ENCODE measurements at places on chromosomes 11 and 22.

DNA sequence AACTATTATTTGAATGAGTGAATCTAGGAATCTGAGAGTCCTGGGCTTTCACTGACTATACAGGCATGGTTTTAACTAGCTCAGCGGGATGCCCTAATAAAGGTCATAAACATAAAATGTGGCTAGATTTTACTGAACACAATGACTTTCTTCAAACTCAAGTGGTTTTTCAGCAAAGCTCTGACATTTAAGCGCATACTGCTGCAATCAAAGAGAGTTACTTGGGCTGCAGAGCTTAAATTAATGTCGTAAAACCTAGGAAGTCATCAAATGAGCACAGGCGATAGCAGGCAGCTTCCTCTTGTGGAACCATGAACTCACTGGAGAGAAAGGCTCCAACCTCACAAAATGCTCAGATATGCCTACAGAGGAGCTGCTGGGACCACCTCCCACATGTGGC, 6.7 kb downstream of the CSNK2A3 start:
- no peak for DNase-seq

DNA sequence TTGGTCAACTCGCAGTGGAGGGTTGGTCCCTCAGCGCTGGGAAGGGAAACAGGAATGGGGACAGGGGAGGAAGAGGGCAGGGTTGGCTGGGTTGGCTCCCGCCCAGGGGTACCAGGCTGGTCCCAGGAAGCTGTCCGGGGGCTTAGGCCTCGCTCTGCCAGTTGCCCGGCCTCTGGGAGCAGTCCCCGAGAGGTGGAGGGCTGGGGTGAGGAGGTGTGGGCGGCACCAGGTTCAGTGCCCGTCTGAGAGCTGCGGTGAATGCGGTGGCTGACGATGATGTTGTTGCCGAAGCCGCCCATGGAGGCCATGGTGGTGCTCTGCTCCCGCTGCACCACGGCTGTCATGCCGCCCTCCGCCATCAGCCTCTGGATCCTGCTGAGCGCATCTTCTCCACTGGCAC, 6.0 kb upstream of the CHRM4 start:
- no peak for DNase-seq

DNA sequence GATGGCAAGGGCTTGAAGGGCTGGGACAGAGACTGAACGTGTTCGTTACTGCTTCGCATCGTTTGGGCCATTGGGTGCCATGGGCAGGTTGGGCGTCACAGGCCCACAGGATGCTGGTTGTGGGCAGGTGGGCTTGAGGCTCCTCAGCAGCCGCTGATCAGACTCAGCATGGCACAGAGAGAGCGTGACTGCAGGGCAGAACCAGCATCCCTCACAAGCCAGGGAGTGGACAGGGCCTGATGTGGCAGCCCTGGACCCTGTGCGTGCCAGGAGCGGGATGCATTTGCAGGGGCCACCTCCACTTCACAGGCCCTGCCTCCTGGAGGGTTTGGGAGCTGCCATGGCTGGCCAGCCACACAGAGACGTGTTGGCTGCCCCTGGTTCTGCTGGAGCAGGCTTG, 1228.3 kb downstream of the BRD1 start:
- no peak for DNase-seq

GRCh38 chr11:44446996-44447771, 118.3 kb upstream of the CD82 start:
- no peak for DNase-seq

DNA sequence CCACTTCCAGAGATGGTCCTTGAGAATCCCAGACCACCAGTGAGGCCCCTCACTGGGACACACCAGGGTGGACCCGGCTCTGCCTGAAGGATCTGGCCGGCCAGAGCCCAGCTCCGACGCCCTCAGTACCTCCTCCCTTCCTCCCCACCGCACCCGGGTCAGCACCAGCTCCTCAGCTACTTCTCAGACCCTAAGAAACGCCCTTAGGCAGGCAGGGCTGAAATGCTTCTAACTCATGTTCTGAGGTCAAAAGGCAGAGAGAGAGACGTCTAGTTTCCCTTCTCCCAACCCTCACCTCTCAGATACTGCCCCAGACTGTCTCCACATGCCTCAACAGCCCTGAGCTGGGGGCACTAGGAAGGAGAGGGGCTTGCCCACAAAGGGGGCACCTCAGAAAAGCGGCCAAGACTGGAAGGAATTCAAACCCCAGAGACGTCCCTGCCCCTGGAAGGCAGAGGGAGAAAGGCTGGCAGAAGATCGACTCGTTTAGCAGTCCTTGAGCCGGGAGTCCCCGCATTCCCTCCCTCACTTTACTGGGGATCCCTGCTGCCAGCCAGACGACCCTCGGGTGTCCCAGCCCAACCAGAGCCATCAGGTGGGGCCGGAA, 539 bp downstream of the USH1C start:
- no peak for DNase-seq

GRCh38 chr11:110525883-110526282, 96.1 kb downstream of the FDX1 start:
- no peak for DNase-seq

GRCh38 chr11:95501761-95502266, 270.8 kb upstream of the SESN3 start:
- DNase-seq = no peak

GRCh38 chr11:39542460-39542859, 1917.0 kb downstream of the LRRC4C start:
- DNase-seq = no peak

GRCh38 chr11:115761348-115761747, 257.1 kb upstream of the CADM1 start:
- no peak for DNase-seq

DNA sequence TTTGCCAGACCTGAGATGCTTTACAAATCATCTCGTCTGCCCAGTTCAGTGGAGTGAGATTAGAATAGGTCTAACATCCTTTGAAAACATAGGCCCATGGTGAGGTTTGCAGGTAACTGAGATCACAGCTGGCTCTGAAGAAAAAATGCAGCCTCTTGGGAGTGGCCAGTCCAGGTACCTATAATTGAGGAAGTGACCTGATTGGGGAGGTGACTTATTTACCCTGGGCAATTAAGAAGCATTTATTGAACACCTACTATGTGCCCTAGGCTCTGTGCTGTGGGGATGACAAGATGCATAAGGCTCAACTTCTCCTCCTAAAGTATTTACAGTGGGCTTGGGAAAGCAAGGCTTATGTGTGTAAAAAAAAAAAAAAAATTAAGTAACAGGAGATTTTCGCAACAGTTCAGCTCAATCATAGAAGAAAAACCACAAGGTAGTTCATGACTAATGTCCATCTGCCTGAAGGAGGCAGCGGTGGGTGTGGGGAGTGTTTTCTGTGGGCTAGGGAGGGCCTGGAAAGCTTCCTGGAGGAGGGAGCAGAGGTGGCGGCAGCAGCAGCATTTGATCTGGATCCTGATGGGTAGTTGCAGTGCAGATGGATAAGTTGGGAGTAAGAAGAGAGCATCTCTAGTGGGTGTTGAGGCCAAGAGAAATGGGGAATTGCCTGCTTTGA, 16.1 kb downstream of the MICAL2 start:
- DNase-seq = no peak

DNA sequence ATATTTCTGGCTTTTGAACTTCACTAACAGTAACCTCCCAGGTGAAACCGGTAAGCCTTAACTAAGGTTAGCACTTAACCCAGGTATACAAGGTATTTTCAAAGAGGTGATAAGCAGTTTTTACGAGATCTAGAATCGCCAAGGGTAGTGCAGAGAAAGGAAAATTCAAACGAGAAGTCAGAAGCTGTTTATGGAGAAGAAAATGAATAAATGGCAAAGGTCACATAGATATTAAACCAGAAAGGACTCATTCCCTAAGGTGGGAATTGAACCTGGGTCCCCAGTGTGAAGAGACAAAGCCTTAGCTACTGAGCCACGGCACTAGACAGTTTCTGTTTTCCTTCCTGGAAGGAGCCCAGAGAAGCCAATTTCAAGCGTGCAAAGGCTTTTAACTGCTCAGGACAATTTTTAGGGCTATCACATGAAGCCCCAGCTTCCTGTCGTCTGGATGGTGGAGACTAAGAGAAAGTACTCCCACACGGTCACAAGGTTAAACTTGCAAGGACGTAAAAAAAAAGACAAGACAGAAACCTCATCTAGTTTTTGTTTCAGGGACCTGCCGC, 5.7 kb upstream of the C1QTNF6 start:
- DNase-seq = no peak

DNA sequence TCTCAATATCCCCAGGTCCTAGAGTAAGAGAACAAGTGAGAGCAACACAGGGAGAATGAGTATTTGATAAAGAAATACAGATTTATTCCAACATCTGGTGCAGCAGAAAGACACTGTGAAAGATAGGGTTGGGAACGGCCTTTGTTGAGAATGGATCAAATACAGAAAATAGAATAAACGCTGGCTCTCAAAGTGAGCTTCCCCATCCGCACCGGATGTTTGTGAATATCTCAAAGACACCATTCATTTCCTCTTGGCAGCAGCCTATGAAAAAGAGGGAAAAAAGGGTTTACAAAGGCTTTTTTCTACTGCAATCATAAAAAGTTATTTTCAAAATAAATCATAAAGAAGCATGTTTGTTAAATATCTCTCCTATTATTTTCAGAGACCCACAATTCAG, 279.3 kb downstream of the CASP12 start:
- no peak for DNase-seq

GRCh38 chr11:78220218-78221157, 31.8 kb downstream of the USP35 start:
- DNase-seq = no peak

GRCh38 chr22:50398831-50399648, 55.9 kb downstream of the PPP6R2 start:
- no peak for DNase-seq

DNA sequence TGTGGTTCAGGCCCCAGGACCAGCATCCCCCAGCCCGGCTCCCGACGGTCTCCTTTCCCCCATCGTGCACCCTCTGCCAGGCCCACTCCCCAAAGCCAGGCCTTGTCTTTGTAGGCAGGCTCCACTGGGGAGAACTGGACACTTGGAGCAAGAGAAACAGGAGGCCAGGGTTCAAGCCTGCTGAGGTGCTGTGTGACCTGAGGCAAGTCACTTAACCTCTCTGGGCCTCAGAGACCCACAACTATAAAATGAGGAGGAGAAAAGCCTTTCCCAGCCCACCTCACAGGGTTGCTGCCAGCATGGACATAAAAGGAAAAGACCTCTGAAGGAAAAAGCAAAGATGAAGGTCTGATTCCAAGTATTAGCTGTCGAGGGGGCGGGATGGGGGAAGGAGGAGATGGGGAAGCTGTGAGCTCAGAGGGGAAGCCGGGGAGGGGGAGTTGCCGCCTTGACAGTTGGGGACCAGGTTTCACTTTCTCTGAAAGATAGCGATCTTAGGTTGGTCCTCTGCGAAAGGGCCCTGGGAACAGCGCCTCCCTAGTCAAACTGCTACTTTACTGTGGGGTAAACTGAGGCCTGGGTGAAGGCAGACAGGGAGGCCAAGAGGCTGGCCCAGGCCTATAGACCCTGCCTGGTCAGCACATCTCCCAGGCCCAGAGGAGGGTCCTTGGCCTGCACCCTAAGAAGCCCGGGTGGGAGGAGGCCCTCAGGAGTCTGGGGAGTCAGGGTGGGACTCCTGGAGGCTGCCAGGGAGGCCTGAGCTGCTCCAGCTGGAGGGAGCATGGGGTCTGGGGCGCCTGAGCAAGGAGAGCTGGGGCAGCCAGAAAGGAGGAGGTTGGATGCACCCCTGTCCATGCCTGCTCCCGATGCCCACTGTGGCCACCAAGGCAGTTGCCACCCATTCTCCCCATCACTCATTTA, 991 bp upstream of the OSM start:
- DNase-seq = peak; percentile 32

DNA sequence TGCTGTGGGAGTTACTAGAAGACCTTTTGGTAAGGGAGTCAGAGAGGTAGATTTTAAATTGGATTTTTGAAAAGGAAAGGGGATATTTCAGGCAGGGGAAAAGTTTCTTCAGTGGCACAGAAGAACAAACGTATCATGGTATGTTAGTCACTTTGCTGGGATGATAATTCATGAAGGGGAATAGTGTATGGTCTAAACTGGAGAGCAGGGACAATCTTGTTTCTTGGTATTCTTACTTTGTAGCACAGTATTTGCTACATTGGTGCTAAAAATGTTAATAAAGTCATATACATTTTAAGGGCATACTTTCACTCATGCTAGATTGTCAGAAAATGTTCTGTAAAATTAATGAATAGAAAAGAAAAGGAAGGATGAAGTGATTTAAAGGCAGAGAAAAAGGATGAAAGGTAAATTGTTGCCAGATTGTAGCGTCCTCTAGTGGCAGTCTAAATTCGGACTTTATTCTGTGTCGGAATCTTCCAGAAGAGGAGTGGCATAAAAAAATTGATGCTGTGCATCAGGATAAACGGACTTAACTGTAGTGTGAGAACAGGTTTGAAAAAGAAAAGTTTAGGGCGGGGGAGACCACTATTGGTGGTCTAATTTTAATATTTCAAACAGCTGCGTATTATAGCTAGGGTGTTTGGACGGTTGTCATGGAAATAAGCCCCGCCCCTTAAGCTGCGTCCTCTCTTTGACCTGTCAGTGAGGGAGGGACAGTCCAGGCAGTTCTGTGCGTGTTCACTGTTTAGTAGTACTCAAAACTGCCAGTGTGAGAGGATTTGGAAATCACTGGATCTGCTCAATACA, at the start of gene BCO2:
Gene BCO2, plus strand, starts transcription at position 724 of the 810 bp plus-strand sequence. CDS start 90 bp downstream, outside the sequence.
- DNase-seq = no peak

DNA sequence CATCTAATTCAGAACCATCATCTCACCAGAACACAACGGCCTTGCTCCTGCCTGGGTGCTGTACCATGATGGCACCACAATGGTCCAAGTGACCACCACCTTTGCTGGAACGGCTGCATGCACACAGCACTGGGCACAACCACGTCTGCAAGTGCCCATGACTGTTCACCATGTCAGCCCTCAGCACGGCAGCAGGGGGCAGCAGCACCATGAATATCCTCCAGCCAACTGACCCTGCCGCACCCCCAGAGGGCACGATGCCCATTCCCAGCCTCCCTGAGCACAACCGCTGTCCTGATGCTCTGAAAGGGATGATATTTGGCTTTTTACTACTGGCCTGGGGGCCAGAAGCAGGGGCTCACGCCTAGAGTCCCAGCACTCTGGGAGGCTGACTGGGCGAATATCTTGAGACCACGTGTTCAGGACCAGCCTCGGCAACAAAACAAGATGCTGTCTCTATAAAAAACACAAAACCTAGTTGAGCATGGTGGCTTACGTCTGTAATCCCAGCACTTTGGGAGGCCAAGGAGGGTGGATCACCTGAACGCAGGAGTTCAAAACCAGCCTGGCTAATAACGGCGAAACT, 25.7 kb downstream of the DRD4 start:
- no peak for DNase-seq

DNA sequence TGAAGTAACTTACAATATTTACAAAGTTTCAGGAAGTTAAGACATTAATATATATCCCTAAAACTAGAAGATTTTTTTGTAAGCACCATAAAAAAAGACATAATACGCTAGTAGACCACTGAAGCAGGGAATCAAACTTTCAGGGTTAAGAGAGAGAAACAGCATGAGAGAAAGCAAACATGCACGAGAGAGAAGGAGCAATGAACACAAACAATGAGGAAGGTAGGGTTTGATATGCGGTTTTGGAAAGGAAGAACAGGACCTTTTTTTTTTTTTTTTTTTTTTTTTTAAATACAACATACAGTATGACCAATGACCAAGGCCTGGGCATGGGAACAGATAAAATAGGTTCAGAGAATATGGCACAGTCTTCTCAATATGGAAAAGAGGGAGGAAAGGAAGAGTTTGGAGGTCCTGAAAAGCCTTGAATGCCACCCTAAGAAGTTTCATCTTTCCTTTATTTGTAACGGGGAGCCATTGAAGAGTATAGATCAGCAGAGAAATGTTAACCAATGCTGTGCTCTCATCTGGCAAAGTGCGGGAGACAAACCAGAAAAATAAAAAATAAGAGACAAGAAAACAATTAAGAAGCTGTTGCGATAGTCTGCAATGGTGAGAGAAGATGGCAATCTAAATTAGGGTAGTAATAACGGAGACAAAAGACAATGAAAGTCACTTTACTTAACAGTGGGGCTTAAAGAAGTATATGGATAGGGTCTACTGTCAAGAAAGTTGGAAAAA, 101.0 kb downstream of the USP35 start:
- DNase-seq = no peak
